ENCODE measurements at places on chromosomes 1 and 21.

DNA sequence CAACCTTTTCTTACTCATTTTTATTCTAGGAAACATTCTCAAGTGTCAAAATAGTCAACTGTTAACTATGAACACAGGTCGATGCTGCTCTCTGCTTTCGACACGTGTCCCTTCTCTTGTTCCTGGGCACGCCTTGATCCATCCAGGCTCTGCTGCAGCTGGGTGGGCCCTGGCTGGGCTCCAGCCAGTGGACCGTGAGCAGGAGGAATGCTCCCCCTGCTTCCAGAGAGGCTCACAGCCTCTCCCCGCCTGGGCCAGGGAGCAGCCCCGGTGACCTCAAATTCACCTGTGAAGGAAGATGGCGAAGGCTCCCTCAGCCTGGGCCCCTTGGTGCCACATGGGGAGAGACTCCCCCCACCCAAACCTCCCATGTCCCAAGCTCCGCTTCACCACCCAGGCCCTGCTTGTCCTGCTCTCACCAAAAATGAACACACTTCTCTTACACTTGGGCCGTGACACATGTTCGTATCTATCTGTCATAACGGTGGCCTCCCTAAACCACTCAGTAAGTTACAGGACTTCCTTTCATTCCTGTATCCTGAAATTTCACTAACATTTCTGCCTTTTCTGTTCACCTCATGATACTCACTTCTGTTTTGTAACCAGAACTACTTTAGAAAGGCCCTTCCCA lies 24.6 kb upstream of the ADARB1 start:
- no peak for DNase-seq

GRCh38 chr1:220843481-220844011 lies 35.7 kb upstream of the HLX start:
- DNase-seq, result peak; percentile 11

- DNase-seq, result no peak
Measured at GRCh38 chr1:19892628-19893168, 10.5 kb downstream of the OTUD3 start.

- DNase-seq, result no peak
Measured at GRCh38 chr1:42734201-42735035, 5.6 kb downstream of the CLDN19 start.

- DNase-seq, result no peak
Measured at GRCh38 chr1:228765168-228765946, 30.1 kb downstream of the RHOU start.

GRCh38 chr1:64623750-64624191 lies 121.1 kb upstream of the RAVER2 start:
- DNase-seq, result no peak

- no peak for DNase-seq
Measured at GRCh38 chr1:230827081-230827681, 41.1 kb downstream of the C1orf198 start.

GRCh38 chr1:29171089-29171488 lies 10.6 kb downstream of the SRSF4 start:
- peak; percentile 8 for DNase-seq

- DNase-seq, result no peak
Measured at GRCh38 chr1:66267201-66267940, 266.6 kb upstream of the SGIP1 start.

GRCh38 chr1:28056129-28056925 lies 32.1 kb downstream of the EYA3 start:
- no peak for DNase-seq

DNA sequence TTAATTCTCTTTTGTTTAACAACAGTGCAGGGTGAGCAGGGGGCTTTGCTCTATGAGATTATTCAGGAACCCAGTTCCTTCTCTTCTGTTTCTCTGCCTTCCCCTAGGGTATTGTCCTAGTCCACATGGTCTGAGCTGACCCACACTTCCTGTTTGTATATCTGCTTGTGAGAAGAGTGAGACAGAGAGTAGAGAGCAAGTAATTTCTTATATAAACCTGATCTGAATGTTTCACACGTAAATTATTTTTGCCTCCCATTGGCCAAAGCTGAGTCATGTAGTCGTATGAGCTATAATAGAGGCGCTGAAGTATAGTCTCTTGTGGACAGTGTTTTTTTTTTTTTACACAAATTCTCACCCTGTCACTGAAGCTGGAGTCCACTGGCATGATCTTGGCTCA lies 134.2 kb upstream of the SERTAD4 start:
- DNase-seq, result no peak

GRCh38 chr1:21933397-21934248 lies 3.5 kb downstream of the HSPG2 start:
- DNase-seq, result no peak

Measured in brain pericyte (primary cell).